Myocyte (in vitro differentiated cells): ENCODE measurements at places on chromosomes 13 and 19. TPM values are rescaled to one million over a fixed set of nuclear protein-coding genes. Genes with fewer than 3 reads are reported as not detected.

Gene ZNF787
- 22.5 and 23.3 TPM in 2 replicates for total RNA-seq

DNA sequence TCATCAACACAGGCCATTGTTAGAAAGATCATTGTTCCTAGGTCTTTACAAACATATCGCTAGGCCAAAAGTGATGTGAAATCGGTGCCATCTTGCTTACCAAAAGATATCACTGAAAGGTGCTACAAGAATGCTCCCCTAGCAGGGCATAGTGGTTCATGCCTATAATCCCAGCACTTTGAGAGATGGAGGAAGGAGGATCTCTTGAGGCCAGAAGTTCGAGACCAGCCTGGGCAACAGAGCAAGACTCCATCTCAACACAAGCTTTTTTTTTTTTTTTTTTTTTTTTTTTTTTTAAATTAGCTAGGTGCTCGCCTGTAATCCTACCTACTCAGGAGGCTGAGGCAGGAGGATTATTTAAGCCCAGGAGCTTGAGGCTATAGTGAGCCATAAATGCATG, 92.1 kb downstream of the DACH1 start:
- no peak for DNase-seq

- no peak for DNase-seq
Measured at GRCh38 chr13:99039718-99040280, 61.9 kb upstream of the DOCK9 start.

- no peak for DNase-seq
Measured at GRCh38 chr19:14058182-14059092, 3.4 kb downstream of the PALM3 start.

- peak; percentile 73 for DNase-seq
Measured at GRCh38 chr19:6276447-6276846, 3.3 kb downstream of the MLLT1 start.
